T-helper 2 cell (primary cell): ENCODE measurements at places on chromosomes 16 and 17.

DNA sequence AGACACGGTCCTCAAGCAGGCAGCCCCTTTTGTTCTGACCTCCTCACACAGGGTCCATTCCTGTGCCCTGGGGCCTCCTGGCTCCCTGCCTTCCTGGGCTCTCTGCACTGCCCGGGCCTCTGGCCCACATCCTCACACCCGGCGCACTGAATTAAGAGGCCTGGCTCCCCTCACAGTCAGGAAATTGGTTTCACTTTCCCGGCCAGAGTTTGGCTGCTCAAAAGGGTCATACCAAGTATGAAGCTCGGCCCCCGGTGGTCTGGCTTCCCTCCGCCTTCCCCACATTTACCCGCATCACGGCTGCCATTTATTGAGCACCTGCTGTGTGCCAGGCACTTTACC is 220.0 kb downstream of the NTN1 start:
- DNase-seq, result no peak

- no peak for DNase-seq
Measured at GRCh38 chr17:9912121-9913099, 7.3 kb upstream of the RCVRN start.

DNA sequence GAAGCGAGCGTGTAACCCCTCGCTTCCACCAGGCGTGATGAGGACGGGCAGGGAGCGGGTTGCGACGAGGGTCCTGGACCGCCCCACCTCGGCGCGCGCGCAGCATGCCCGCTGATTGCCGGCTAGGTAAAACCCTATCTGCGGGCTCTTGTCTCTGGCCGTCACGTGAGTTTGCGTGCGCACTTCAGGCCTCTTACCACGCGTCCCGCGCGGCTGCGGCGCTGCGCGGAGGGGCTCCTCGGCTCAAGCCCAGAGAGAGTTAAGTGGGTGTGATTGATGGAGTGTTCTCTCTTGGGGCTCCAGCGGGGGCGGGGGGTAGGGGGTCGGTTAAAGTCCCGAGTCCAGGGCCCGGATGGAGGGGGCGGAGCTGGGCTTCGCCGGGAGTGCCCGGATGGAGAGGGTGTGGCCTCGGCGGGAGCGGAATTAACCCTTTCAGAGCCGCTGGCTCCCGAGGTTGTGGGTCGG is 7.9 kb downstream of the KDM6B start:
- peak; percentile 81 for DNase-seq

GRCh38 chr16:3096362-3096761 is 2.7 kb downstream of the ZSCAN10 start:
- no peak for DNase-seq
